ENCODE measurements at places on chromosomes 2 and 18.

DNA sequence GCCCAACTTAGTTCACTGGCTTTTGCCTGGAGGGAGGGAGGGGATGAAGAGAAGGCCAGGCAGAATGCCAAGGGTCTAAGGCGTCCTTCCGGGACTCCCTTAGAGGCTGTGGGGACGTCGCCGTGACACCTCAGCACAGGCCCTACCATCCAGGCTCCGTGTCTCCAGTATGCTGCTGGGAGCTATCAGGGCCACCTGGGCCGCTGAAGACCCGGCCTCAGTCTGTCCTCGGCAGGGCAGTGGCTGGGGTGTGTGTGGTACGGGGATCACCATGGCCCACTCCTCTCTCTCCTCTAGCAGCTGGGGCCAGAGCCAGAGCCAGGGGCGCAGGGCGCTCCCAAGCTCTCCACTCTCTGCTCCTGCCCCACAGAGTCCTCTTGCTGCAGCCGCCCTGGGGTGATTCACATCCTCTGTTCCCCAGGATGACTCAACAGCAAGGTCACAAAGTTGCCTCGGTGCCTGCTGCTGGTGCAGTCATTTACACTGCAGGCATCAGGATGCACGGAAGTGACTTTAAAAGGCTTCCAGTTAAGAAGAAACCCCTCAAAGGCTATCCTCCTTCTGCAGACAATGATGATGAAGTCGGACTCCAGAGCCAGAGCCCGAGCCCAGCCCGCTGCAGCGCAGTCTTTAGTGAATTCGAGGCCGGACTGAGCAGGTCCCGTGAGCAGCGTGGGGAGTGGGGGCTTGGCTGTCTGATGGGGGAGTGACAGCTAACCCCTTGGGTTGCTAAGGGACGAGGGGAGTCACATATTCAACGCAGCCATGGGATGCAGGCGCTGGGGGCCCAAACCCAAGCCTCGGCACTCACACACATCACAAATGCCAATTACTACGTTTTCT lies 31.9 kb downstream of the SNORC start:
- peak; percentile 97 for DNase-seq

DNA sequence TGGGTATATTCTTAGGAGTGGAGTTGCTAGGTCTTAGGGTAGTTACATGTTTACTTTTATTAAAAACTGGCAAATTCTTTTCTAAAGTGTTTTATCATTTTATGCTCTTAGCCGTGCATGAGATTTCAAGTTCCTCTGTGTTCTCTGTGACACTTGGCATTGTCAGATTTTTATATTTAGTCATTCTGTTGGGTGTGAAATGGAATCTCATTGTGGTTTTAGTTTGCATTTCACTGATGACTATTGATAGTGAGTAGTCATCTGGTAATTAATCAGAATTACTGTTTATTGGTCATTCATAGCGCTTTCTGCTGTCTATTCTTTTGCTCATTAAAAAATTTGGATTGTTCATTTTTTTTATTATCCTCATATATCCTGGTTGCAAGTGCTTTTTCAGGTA lies 34.1 kb downstream of the RAB3GAP1 start:
- no peak for DNase-seq

DNA sequence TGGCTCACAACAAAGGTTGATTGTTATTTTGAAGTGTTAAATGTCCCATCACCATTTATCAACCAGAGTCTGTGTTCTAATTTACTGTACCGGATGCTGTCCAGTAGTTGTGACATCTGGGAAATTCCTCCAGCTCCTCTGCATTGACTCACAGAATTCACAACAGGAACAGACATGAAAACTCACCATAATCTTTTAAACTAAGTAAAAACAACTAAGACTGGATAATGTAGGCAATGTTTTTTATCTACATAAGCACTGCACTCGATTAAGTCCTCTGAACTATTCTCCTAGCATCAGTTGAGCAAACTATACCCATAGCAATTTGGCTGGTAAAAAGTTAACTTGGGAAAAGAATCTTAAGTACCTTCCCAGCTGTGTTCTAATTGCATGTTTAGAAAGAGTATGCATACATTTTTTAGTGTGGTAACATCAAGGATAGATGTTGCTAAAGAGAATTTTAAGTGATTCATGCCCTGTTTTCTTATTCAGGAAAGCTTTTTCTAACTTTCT lies 42.9 kb upstream of the MYO1B start:
- DNase-seq: peak; percentile 70

GRCh38 chr2:15223887-15224286 lies 337.2 kb downstream of the NBAS start:
- DNase-seq: peak; percentile 86

- no peak for DNase-seq
These were observed 215.3 kb upstream of the COPS8 start for GRCh38 chr2:236870370-236870769.

Measured in AG08395 (cell line).